T-helper 2 cell (primary cell): ENCODE measurements at places on chromosomes 1 and 21.

GRCh38 chr1:86429835-86430234 is 5.9 kb downstream of the CLCA2 start:
- DNase-seq: no peak

- DNase-seq: no peak
These were observed 27.2 kb upstream of the SLC26A9 start for GRCh38 chr1:205970486-205970885.

DNA sequence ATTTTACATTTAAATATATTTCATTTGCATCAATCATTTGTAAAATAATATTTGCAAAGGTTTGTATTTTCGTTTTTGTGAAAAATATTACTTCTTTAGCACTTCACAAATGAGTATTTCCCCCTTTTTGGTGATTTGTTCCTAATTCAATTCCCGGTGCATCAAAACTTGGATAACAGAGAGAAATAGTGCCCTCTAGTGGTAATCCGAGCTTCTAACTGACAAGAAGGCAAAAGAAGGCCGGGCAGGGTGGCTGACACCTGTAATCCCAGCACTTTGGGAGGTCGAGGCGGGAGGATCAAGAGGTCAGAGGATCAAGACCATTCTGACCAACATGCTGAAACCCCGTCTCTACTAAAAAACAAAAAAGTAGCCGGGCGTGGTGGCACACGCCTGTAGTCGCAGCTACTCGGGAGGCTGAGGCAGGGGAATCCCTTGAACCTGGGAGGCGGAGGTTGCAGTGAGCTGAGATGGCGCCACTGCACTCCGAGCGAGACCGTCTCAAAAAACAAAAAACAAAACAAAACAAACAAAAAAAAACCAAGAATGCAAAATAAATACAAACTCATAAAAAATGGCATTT is 137.7 kb downstream of the COL11A1 start:
- no peak for DNase-seq

- no peak for DNase-seq
These were observed 171.6 kb downstream of the TRIM33 start for GRCh38 chr1:114339379-114339778.

DNA sequence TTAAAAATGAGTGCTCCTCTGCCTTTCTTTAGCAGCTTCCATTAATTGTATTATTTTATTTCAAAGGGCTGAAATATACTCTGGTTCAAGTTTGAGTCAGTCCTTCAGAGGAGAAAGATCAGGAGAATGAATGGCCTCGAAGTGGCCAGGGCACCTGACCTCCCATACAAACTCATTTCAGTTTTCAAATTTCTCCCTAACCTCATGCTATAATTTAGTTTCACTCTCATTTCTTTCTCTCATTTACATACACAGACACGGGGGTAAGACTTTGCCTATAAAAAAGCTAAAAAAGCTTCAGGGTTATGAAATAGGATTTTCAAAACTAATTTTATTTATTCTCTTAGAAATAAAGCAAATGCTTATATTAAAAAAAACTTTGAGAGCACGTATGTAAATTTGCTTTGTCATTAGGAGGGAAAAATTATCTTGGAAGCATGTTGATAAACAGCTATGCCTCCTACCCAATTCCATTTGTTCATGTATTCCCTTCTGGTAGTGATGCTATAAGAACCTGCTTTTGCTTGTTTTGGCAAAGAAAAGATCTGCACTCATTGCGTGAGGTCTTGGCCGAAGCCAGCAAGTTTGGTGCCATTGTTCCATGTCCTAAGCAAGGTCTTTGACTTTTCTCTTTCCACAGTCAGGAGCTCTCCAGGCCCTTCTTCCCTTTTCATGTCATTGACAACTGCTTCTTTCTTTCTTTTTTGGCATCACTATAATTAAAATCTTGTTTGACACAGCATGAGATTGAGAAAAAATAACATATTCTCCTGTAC is 80.4 kb upstream of the LRRC53 start:
- no peak for DNase-seq

DNA sequence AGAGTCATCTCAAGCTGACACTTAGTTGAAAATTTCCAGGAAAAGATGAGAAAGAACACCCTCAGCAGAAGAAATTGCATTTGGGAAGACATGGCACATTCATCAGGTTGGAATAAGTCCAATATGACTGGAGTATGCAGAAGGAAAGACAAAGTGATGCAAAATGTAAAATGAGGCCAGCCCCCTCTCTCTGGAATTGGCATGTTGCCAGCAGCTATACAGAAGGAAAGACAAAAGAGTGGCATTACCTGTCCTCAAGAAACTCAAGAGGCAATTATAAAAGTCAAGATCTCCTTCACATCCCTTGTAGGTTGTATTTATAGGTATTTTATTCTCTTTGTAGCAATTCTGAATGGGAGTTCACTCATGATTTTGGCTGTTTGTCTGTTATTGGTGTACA is 426.3 kb downstream of the AGBL4 start:
- no peak for DNase-seq

DNA sequence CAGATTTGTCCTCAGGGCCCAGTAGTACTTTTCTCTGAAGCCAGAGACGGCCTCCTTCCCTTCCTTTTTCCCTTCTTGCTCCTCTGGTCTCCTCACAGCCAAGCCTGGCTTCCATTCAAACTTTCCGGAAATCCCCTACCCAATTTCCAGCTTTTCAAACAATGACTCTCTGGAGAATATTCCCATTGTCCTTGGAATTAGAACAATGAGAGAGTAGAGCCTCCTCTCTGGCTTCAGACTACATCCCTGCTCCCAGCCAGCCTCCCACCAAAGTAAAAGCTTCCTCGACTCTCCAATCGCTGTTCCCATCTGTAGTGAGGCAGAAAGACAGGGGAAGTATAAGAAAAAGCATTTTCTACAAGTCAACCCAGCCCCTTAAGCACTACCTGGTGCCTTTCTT is 77.7 kb upstream of the SOX13 start:
- DNase-seq: no peak

DNA sequence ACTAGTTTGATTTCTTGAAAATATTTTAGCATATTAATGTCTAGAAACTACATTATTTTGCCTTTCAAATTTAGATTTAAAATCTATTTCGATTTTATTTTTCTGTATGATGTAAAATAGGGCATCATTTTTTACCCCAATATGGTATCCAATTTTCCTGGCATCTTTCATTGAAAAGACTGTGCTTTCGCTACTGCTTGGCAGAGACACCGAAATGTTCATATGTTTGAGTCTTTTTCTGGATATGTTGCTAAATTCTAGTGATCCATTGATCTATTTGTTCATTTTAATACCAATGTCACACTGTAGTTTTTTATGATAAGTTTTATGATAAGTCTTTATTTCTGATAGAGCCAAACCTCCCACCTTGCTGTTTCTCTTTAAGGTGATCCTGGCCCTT is 24.3 kb downstream of the ST6GALNAC3 start:
- DNase-seq: no peak

GRCh38 chr1:223405507-223405906 is 12.3 kb downstream of the CCDC185 start:
- no peak for DNase-seq

GRCh38 chr1:228333739-228334115 is 72.9 kb downstream of the TRIM11 start:
- no peak for DNase-seq

- DNase-seq: no peak
These were observed 5.2 kb upstream of the VSIG8 start for GRCh38 chr1:159867664-159868026.
